NCI-H2029 treated with DMSO at 0.1 percent for 48 hours (cell line): ENCODE measurements at places on chromosomes 1 and 21.

GRCh38 chr1:233815357-233815756 is 89.1 kb upstream of the SLC35F3 start:
- DNase-seq: no peak

DNA sequence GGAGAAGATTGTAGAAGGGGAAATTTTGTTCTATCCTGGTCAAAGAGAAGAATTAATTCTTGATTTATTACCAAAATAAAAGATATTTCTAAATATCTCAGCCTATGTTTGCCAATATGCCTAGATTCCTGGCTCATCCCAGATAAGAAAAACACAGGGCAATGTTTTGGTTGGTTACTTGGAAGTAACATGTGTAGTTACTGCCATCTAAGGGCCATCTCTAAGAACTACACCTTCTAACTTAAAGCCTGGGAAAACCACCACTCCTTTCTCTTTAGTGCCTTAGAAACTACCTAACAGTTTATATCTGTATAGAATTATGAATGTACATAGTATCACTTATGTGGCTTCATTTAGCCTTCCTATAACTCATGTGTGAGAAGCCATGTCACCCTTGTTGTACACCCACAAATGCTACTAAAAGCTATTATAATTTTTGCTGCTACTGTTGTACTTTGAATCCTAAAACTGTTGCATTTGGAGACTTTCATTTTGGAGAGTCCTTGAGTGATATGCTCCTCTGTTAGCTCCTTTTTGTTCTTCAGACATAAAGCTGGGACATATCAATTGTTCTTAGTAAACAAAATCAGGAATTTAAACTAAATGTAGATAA is 4.5 kb downstream of the AIM2 start:
- DNase-seq: peak; percentile 28

- no peak for DNase-seq
Observed at GRCh38 chr1:94721240-94721639, 98.9 kb upstream of the SLC44A3 start.

- DNase-seq: no peak
Observed at GRCh38 chr1:20324704-20325406, 34.2 kb downstream of the VWA5B1 start.

DNA sequence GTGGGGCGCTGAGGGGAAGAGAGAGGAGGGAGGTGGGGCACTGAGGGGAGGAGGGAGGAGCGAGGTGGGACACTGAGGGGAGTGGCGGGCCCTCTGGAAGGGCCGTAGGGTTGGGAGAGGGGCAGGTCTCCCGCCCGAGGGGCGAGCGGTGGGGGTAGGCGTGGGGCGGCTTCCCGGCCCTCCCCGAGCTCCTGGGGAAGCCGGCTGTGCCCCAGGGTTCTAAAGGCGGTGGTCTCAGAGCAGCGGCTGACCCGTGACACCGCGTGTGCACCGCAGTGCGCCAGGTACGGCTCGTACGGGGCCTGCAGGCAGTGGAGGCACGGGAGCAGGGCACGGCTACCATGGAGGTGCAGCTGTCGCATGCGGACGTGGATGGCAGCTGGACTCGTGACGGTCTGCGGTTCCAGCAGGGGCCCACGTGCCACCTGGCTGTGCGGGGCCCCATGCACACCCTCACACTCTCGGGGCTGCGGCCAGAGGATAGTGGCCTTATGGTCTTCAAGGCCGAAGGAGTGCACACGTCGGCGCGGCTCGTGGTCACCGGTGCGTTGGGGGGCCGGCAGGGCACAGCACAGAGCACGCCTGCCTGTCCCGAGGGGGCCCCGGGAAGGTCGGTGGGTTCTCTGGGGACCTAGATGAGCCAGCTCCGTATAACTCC is 68.5 kb downstream of the OBSCN start:
- no peak for DNase-seq

GRCh38 chr1:23019094-23019862 is at the start of gene KDM1A:
KDM1A (plus strand) TSS chr1:23019468; CDS start chr1:23019597, 129 bp downstream.
- peak; percentile 89 for DNase-seq

- no peak for DNase-seq
Observed at GRCh38 chr1:44290250-44291094, 64.6 kb downstream of the ERI3 start.

DNA sequence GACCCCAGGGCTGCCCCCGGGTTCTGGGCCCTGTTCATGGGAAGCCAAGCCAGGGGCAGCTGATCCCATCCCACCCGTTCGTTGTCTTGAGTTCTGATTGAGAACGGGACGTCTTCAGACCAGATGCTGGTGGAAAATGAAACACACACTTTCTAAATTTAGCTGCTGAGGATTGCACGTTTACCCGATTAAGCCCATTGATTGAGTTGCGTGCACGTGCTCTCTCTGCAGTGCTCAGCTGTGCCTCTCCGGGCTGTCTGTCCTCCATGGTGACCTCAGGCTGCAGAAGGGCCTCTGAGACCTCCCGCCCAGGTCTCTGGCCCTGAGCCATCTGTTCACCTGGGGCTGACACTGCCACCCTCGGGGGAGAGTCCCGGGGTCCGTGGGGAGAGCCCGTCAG is 27.0 kb upstream of the PEX10 start:
- no peak for DNase-seq
